ENCODE measurements at places on chromosomes 2 and 18. TPM values are rescaled to one million over a fixed set of nuclear protein-coding genes. Genes with fewer than 3 reads are reported as not detected.

DNA sequence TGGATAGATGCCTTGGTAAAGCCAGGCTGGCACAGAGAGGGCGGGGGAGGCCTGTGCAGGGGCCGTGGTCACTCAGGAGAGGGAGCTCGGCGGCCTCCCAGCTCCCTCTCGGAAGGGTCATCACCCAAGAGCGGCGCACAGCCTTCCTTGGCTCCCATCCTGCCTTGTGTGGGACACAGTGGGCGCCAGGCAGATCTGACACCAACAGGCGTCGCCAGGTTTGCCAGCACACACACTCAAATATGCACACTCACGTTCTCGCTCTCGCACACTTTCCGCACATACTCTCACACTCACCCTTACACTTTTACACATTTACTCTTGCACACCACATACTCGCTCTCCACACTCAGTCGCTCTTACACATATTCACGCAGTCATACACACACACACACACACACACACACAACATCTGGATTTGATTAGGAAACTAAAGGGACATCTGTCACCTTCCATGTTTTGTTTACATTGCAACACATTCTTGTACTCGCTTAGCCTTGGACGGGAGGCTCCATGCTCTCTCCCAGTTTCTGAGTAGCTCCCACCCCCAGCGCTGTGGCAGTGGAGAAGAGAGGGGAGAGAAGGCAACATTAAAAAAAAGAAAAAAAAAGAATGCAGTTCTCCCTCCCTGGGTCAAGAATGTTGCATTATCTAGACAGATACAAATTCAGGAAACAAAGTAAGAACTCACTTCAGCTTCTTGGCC is 10.5 kb downstream of the CHMP1B start:
- no peak for DNase-seq

Gene TEX261
- total RNA-seq = 52.7 TPM

GRCh38 chr2:203935568-203935967 is 995 bp upstream of the ICOS start:
- DNase-seq = no peak

DNA sequence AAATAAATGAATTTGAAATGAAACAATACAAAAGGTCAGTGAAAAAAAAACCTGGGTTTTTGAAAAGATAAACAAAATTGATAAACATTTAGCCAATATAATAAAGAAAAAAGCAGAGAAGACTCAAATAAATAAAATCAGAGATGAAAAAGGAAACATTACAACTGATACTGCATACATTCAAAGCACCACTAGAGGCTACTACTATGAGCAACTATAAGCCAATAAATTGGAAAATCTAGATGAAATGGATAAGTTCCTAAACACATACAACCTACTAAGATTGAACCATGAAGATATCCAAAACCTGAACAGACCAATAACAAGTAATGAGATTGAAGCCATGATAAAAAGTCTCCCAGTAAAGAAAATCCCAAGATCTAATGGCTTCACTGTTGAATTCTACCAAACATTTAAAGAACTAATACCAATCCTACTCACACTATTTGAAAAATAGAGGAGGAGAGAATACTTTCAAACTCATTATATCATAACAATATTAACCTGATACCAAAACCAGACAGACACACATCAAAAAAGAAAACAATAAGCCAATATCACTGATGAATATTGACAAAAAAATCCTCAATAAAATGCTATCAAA is 80.8 kb upstream of the CERS6 start:
- DNase-seq = no peak

Gene NEB
- total RNA-seq = 2.2 TPM

Gene IL1RL2
- total RNA-seq = not detected

- DNase-seq = no peak
Observed at GRCh38 chr18:58980991-58981390, 116.3 kb downstream of the ZNF532 start.

Gene ZNF2
- 4.7 TPM for total RNA-seq

- no peak for DNase-seq
Observed at GRCh38 chr2:45497355-45497754, 113.7 kb downstream of the SRBD1 start.

GRCh38 chr2:195009202-195009601 is 647.8 kb upstream of the SLC39A10 start:
- DNase-seq = no peak

Data from sciatic nerve (tissue), 2 donors.